Stimulated activated naive CD4-positive, alpha-beta T cell (primary cell): ENCODE measurements at places on chromosomes 6 and 20.
A peak's percentile ranks its signal among the peaks of the same experiment; 100 is the strongest.

DNA sequence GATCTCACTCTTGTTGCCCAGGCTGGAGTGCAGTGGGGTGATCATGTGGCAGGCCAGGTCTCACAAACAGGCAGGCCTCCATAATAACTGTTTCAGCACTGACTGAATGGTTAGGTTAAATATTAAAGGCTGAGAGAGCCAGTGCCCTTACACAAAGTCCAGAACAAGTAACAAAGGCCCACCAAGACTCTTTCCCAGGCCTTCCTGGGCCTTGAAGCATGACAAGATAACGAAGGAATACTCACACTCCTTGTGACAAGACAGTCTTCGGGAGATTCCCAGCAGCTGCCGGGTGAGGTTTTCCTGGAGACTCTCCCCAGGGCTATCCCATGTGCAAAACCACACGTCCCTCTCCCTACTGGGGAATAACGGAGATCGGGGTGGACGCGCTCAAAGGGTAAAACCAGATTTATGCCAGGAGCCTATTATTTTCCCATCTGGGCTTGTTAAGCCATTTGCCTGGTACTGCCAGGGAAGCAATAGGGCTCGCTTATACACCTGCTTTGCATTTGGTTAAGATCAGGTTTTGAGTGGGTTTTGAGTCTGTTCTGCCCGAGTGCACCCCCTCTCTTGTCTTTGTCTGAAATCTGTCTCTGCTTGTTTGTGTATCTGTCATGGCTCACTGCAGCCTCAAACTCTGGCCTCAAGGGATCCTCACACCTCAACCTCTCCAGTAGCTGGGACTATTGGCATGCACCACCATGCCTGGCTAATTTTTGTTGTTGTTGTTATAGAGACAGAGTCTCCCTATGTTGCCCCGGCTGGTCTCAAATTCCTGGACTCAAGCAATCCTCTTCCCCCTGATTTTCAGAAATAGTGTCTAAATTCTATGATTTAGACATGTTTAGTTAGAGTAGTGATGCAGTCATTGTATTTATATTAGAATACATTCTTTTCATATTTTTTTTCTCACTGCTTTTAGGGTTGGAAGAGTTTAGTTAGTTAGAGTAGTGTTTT, 1.4 kb upstream of the ENPP3 start:
- DNase-seq: no peak

- DNase-seq: no peak
Observed at GRCh38 chr20:19928328-19929011, 88.7 kb upstream of the NAA20 start.

GRCh38 chr6:73329201-73329600, 24.9 kb downstream of the DPPA5 start:
- DNase-seq: no peak

- DNase-seq: peak; percentile 19
Observed at GRCh38 chr6:37187321-37188022, 17.5 kb downstream of the PIM1 start.

DNA sequence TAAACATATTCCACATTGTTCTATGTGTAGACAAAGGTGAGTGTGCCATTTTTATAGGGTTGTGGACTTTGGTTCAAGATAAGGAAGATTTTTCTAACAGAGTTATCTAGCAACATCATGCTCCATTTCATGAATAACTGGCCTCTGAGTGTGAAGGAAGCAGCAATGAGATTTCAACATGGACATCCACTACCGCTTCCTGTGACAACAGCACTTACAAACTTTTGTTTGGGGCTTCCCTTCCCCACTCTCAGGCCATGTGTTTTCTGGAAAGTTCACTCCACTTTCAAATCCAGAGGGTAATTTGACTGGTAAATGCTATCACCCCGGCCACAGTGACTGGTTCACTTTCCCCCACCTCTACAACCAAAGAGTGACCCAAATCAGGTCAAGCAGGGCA, 38.1 kb upstream of the PROKR2 start:
- no peak for DNase-seq

DNA sequence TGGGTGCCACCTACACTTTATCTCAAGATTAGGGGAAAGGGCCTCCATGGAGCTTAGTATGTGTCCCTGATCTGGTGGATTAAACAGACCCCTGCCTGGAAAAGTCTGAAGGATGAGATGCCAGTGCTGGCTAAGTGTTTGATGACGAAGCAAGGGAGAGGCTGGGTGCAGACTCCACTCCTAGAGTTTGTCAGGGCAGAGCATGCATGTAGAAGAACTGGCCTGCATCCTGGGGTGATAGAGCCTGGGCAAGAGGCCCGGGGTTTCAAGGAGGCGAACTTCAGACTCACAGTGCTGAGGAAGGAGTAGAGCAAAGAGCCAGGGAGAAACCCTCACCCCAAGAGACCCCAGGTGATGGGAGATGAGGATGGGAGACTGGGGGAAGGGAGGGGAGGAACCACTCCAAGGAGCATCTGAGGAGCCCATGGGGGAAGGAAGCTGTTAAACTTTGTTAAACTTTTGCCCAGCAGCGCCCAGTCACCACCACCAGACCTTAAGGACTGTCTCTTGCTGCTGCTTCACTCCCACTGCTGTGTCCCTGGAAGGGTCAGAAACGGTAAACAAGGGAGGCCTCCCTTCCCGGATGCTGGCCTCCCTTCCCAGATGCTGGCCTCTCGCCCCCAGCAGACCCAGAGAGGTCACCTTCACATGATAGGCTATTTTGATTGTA, 61.6 kb downstream of the RPRD1B start:
- DNase-seq: no peak

GRCh38 chr6:30683183-30683979, 3.1 kb downstream of the PPP1R18 start:
- DNase-seq: no peak

DNA sequence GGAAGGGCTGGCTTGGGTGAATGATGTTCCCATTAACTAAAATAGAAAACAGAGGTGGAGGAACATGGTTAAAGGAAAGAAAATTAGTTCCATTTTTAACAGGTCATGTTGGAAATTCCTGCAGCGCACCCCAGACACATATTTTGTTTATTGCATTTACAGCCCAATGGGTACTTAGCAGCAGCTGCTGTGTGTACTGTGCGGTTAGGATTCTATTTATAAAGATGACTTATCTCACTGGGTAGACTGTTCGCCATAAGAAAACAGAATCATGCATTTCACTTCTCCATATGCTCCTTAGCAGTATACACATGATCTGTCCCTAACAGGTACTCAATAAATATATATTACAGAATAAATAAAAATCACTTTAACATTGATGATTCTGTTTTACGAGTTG, 135.8 kb downstream of the SLC35F1 start:
- DNase-seq: no peak

DNA sequence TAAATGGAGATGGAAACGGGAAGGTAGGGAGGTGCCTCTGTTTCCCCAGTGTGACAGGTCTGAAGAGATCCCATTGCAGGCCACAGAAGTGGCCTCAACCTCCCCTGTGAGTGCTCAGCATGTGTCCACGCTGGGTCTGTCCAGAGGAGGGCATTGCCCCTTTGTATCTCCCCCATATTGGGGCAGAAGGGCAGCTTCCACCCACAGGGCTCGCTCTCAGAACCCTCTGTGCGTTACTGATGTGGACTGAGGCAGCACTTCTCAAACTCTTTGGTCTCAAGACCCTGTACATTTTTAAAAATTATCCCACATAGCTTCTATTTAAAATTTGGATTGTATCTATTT, 22.0 kb downstream of the ARFGEF3 start:
- no peak for DNase-seq

- DNase-seq: no peak
Observed at GRCh38 chr6:33144373-33144772, 47.9 kb downstream of the COL11A2 start.

DNA sequence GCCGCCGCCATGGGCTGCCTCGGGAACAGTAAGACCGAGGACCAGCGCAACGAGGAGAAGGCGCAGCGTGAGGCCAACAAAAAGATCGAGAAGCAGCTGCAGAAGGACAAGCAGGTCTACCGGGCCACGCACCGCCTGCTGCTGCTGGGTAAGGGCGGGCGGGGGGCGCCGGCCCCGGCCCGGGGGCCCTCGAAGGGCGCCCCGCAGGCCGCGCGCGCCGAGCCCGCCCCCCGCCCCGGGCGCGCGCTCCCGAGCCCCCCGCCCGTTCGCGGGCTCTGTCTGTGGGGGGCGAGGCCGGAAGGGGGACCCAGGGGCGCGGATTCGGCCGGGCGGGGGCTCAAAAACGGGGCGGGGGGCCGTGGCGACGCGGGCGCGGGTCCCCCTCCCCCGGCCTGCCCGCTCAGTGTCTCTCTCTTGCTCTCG, 39.2 kb downstream of the GNAS start:
- peak; percentile 55 for DNase-seq

DNA sequence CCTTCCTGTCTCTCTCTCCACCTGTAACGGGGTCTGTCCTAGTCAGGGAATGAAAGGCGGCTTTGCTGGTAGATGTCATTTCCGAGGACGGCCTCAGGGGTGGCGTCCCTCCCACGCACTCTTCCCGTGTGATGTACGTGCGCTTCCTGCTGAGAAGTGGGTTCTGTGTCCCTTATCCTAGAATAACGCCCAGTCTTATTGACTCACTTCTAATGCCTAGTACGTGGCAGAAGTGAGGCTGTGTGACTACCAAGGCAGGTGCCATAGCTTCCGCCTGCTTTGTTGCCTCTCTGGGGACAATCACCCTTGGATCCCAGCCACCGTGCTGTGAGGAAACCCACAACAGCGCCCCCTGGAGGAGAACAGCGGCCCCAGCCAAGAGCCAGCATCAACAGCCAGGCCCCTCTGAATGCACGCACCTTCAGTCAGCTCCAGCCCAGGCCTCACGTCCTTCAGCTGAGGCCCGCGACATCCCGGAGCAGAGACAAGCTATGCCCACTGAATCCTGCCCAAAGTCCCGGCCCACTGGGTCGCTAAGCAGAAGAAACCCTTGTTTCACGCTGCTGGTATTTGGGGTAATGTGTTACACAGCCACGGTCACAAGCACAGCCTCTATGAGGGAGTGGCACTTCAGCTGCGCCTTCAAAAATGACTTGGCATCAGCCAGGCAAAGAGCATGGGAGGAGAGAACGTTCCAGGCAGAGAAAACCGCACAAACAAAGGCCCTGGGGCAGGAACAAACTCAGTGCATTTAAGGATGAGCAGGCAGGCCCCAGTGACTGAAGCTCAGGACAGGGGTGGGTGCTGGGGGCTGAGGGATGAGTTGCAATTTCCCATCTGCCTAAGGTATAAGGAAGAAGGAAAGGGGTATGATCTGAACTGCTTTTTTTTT, 224.2 kb downstream of the NFATC2 start:
- DNase-seq: no peak

DNA sequence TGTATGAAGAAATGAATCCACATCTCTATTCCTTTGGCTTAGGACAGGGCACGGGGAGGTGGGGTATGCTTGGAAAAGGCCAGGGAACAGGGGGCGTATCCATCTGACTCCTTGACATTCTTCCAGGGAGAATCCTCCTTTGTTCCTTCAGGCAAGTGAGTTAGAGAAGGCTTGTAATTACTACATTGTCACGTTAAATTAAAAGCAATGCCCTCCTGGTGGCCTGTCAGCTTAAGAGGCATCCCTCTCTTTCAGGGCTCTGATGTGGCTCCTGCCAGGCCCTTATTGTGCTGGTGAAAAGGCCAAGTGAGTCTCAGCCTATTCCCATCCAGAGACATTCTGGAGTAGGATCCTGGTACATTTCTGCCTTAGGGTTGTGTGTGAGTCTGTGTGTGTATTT, 128.3 kb downstream of the FOXA2 start:
- no peak for DNase-seq

GRCh38 chr6:90290811-90291420, 5.7 kb downstream of the BACH2 start:
- DNase-seq: peak; percentile 27

GRCh38 chr6:41286544-41287346, at the start of gene TREM1:
Gene TREM1 (minus strand): TSS chr6:41286682. CDS start chr6:41286655, 27 bp downstream.
- DNase-seq: no peak

GRCh38 chr6:163659803-163660202, 245.3 kb downstream of the QKI start:
- no peak for DNase-seq

- no peak for DNase-seq
Observed at GRCh38 chr20:24146231-24146634, 157.7 kb upstream of the GGTLC1 start.

- no peak for DNase-seq
Observed at GRCh38 chr6:111601886-111602285, 3.8 kb downstream of the TRAF3IP2 start.

DNA sequence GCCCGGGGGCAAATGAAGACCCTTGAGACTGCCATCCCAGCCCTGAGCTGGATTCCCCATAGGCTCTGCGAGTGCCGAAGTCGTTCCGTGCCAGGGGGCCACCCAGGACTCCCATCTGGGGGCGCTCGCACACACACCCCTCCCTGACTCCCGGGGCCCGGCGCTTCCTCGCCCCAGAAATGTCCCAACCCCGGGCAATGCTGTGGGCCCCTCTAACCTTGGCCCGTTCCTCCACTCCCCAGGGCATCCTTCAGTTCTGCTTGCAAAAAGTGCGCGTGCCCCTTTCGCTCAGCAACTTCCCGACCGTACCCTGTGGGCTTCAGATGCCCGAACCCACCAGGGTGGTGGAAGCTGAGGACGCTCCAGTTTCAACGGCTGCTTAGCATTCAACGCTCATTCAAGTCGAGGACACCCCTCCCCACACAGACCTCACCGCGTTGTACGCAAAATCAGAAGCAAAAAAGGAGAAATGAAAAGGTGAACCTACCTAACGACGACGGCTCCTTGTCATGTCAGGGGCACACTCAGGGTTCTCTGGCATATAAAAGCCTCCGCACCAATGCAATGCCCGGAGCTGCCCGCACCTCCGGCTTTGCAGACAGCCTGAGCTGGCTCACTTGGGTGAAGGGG, 25.3 kb downstream of the RIPOR2 start:
- DNase-seq: peak; percentile 62

GRCh38 chr20:815226-815625, 18.3 kb upstream of the FAM110A start:
- no peak for DNase-seq

DNA sequence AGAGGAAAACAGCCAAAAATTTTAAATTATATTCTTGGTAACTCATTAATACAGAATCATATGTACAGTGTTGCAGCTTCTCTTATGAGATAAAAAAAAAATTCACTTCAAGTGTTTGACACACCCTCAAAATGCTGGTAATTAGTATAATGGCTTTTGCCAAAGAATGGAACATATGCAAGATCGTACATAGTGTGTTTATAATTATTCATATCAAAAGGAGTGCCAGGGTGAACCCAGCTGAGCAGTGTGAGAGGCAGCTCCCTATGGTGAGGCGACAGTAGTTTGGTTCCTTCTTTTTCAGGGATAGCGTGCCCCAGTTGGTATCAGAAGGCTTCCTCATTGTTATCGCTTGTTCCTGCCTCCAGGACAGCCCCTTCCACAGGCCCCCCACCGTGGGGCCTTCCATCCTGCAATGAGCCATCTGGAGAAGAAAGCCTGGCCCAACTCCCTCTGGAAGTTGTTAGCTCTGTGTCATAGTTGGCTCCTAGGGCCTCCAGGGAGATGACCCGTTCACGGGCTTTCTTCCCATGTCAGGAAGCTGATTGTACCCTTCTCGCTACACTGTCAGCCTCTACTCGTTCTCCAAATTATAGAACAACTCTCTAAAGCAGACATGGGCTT, 150.7 kb downstream of the FRK start:
- DNase-seq: no peak

DNA sequence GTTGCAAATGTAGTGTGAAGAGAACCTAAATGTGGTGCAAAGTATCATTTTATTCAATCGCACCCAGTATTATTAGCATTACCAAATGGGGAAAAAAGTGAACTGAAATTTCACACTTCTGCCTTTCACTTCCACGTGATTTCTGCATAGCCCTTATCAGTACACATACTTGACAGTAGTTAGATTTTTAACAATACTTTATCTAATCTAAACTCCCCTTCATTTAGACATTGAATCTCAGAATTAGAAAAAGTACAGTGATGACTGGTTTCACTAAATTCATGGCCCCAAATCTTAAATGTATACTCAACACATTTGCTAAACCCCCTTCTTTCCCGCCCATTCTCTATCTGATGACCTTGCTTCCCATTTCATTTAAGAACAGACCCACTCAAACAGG, 14.3 kb downstream of the STX7 start:
- DNase-seq: no peak
